ENCODE measurements at places on chromosomes 1 and 21. TPM values are rescaled to one million over a fixed set of nuclear protein-coding genes. Genes with fewer than 3 reads are reported as not detected.

FMO4 gene
- total RNA-seq, result 2.0 TPM

HSD3B1 gene
- not detected for total RNA-seq

TFAP2E gene
- not detected for total RNA-seq

FOXO6 gene
- not detected for total RNA-seq

DISP3 gene
- total RNA-seq, result not detected

KPRP gene
- total RNA-seq, result not detected

C1orf94 gene
- total RNA-seq, result not detected

CD164L2 gene
- not detected for total RNA-seq

L1TD1 gene
- not detected for total RNA-seq

MARK1 gene
- 1.1 TPM for total RNA-seq

ZBTB8A gene
- 3.4 TPM for total RNA-seq

DNM3 gene
- total RNA-seq, result 1.7 TPM

UBE4B gene
- total RNA-seq, result 17.7 TPM

C8B gene
- not detected for total RNA-seq

GJA9 gene
- not detected for total RNA-seq

DNAH14 gene
- 30.9 TPM for total RNA-seq

NKAIN1 gene
- total RNA-seq, result 0.54 TPM

TEDDM1 gene
- total RNA-seq, result not detected

IVL gene
- not detected for total RNA-seq

S100PBP gene
- total RNA-seq, result 21.3 TPM

KRTAP19-3 gene
- total RNA-seq, result not detected

NES gene
- 0.03 TPM for total RNA-seq

GBP5 gene
- not detected for total RNA-seq

ZNF124 gene
- total RNA-seq, result 64.1 TPM

ZDHHC18 gene
- total RNA-seq, result 23.5 TPM

FAM78B gene
- 0.68 TPM for total RNA-seq

PANK4 gene
- total RNA-seq, result 34.6 TPM
